ENCODE measurements at places on chromosomes 16 and 17.

DNA sequence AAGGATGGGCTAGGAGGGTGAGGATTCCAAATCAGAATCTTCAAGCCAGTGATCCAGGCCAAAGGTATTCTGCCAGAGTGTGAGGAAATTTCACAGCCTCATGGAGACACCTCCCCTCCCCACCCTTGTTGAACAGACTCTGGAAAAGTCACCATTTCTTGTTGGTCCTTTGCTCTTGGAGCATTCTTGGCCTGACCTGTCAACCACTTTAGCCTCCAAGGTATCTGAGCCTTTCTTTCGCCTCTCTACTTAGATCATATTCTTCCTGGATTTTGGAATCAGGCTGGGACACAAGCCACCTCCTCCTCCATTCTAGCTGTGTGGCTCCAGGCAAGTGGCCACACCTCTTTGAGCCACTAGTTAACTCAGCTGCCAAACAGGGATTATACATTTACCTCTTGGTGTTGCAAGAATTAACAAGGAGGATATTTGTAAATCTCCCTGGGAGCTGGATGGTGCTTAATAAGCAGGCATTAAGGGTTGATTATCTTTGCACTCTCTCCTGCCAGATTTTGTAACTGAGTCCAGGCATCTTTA, 193.5 kb downstream of the WWOX start:
- DNase-seq = no peak

DNA sequence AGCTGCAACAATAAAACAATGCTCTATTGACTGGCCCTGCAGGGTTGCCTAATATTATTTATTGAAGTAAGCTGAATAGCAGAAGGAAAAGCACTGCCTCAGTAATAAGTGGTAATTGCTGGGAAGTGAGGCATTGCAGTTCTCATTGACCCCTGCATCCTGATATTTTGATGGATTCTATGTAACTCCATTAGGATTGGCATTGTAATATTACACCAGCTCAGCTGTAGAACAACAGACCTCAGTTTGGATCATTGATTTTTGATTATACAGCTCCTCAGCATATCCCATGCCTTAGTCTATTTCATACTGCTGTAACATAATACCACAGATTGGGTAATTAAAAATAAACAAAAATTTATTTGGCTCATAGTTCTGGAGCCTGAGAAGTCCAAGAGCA, 650.6 kb upstream of the SALL1 start:
- DNase-seq = no peak

- DNase-seq = no peak
Observed at GRCh38 chr17:21037117-21037803, 5.6 kb downstream of the USP22 start.

- no peak for DNase-seq
Observed at GRCh38 chr16:23128056-23128455, 21.2 kb downstream of the USP31 start.

DNA sequence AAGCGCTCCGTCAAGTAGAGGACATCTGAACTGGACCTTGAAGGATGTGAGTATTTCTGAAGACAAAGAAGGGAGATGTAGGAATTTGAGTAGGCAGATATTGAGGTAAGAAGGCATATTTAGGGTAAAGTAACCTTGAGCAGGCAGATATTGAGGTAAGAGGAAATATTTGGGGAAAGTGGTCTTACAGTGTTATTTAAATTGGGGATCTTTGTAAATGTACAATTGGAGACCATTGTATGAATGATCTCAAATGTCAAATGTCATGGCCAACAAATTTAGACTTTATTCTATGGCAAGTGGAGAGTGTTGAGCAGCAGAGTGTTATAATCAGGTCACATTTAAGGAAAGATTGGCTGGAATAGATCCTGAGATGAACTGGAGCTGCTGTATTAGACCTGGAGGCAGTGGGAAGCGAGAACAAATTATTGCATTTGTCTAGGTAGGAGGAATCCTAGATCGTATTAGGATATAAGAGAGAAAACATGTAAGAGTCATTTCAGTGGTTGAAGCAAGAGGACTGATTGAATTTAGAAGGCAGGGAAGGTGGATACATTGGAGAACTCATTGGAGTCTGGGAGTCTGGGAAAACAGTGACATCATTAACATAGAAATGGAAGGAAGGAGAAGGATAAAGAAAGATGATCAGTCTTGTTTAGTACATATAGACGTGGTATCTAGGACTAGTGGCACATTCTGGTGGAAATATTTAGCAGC, 165.6 kb downstream of the MAP2K6 start:
- DNase-seq = no peak

DNA sequence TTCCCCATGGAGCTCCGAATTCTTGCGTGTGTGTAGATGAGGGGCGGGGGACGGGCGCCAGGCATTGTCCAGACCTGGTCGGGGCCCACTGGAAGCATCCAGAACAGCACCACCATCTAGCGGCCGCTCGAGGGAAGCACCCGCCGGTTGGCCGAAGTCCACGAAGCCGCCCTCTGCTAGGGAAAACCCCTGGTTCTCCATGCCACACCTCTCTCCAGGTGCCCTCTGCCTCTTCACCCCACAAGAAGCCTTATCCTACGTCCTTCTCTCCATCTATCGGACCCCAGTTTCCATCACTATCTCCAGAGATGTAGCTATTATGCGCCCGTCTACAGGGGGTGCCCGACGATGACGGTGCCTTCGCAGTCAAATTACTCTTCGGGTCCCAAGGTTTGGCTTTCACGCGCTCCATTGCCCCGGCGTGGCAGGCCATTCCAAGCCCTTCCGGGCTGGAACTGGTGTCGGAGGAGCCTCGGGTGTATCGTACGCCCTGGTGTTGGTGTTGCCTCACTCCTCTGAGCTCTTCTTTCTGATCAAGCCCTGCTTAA, 617 bp upstream of the SENP3 start:
- DNase-seq = peak; percentile 94

- DNase-seq = peak; percentile 31
Observed at GRCh38 chr17:34499576-34499975, 79.8 kb upstream of the TMEM132E start.

- no peak for DNase-seq
Observed at GRCh38 chr17:3558603-3559269, 1.1 kb upstream of the TRPV3 start.

- no peak for DNase-seq
Observed at GRCh38 chr17:73986641-73987177, 216.8 kb upstream of the RPL38 start.

GRCh38 chr17:27564463-27564862, 66.5 kb upstream of the LGALS9 start:
- peak; percentile 83 for DNase-seq

DNA sequence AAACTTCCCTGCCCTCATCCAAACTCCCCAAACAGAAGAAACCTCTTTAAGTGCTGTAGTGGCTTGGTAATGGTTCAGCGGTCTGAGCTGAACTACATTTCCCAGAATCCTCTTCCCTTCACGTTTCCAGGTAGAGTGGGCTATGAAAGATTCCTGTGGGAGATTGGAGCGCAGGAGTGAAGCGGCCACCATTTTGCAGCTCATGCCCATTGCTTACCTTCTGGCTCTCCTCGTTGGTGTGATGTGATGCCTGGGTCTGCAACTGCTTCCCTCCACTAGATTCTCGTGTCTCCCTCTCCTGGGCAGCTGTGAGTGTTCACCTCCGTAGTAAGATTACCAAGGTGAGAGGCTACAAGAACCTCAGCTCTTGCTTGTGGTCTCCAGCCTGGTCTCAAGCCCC, 82.1 kb downstream of the GPR139 start:
- no peak for DNase-seq

DNA sequence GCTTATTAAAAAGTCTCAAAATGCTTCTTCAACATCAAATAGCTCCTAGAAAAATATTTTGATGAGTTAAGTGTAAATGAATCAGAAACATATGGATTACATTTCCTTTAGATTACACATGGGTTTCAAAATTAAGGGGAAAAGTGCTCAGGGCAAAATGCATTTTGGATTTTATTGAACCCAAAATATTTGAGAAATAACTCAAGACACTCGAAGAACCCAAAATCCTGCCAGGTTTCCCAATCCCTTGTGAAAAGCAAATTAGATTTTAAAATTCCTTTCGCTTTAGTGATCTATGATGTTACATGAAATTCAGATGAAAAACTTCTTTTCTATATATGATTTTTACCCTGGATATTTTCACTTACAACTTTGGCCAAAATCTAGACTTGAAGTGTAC, 847.4 kb upstream of the SOX9 start:
- no peak for DNase-seq

- DNase-seq = no peak
Observed at GRCh38 chr16:87918338-87918737, 18.0 kb downstream of the CA5A start.

DNA sequence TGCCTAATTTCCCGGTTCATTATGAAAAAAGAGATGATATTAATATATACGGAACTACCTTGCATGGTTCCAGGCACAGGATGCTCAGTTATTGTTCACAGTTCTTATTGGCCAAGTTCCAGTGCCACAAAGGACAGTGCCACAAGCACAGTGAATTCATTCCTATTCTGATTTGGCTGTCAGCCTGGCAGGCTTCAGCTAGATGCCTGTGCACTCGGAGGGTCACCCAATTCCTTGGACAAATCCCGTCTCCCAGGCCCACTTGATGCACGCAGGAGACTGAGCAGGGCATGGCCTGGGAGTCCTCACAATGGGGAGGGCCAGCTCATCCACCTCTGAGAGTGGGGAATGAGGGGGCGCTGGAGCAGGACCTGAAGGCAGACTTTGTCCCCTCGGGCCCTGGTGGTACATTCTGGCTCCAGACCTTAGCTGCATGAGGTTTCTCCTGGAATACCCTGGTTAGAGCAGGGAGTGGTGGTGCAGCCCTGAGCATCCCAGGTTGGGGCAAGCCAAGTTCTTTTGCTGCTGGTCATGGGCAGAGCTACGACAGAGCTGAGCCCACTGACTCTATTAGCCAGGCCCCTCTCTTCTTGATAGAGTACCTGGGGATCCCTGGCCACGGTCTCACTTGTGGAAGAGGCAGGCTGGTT, 41.4 kb downstream of the MIS12 start:
- DNase-seq = no peak

DNA sequence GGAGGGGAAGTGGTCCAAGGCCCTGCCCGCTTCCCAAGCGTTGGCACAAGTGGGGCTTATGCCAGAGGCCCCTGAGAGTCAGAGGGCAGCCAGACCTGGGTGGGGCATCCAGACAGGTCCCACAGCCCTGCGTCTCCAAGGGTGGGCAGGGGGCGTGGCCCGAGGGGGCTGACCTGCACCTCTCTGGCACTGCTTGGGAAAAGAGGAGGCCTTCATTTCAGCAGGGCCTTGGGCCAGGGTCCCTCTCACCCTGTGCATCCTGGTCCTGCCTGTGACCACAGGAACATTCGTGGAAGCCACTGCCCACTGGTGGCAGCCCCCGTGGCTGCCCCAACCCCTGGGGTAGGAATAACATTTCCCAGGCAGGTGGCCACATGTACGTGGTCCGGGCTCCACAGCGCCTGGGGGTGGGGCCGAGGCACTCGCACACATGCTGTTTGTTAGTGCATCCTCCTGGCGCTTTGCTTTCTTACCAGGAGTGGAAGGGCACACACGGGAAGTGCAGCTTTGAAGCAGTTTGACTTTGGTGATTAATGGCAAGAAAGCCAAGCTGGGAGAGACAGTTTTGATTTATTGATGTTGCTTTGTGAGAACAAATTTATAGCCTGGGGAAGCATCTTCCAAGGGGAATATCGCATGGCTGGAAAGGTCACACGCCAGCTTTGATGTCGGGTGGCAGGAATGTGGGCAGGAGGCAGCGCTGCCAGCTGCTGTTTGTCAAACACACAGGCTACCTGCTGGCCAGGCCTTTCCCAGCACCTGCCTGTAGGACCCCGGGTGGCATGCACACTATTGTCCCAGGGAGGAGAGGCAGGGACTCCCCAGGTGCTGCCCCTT, 4.3 kb downstream of the CENPX start:
- DNase-seq = no peak

GRCh38 chr17:32265192-32265923, at the start of gene RHBDL3:
TSS of gene RHBDL3 (plus strand) at chr17:32265832. CDS start at chr17:32266190, 358 bp downstream.
- no peak for DNase-seq

DNA sequence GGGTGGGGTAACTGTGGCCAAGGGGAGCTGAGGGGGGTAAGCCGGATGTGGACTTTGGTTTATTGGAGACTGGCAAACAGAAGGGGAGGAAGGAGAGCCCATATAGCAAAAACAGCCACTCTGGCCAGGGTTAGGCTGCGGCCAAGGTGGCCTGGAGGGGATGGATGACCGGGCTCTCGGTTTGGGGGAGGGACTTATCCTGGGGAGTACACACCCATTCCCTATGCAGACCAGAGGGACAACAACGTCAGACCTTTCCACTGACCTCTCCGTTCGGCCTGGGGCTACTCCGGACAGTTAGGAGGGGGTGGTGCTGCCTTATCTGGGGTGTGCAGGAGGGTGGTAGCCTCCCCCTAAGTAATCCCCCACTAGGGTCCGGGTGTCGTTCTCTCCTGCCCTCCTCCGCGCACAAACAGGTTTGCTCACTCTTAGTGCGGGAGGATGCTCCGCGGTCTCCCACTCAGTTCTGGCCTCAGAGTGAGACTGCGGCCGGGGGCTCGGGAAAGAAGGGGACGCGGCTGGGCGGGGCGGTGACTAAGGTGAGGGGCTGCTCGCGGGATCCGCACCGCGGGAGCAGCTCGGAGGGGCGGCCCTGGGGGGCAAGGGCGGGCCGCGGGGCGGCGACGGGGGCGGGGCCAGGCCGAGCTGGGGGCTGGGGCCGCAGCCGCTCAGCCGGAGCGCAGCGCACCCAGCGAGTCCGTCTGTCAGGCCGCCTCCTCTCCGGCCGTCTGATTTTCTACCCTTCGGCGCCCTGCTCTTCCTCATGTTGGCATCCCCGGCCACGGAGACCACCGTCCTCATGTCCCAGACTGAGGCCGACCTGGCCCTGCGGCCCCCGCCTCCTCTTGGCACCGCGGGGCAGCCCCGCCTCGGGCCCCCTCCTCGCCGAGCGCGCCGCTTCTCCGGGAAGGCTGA, at the start of gene WNK4:
TSS of gene WNK4 (plus strand) at position 675 of the 915 bp plus-strand sequence. CDS start at position 764, 89 bp downstream.
- no peak for DNase-seq

DNA sequence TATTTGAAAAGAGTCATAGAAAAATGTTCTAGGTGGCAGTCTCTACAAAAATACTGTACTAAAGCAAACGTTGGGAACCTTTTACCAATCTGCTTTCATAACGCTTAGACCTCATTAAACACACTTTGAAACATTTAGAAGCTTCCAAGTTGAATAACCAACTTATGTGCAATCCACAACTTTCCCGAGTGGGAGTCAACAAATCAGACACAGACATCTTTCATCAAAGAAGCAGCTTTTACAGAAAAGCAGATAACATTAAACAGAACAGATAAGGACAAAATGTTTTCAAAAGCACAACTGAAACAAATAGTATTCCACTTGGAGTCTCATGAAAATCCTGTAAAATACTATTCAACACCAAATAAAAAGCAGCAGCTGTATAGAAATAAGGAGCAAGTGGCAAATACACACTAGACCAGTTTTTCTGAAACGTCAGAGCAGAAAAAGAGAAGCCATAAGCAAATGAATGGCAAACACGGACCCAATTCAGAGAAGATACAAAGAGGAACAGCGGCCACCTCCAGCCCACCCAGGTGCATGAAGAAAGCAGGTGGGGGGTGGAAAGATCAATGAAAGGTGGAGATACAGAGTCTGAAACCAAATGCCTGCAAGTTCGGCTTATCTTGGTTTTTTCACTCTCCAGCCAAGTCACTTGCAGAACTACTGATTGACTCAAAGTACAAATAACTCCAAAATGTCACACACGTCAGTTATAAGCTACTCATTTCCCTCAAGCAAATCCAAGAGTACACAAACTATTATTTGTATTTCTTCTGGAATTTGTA, 18.4 kb upstream of the FBF1 start:
- DNase-seq = peak; percentile 36

- DNase-seq = no peak
Observed at GRCh38 chr17:40813804-40814203, 8.6 kb downstream of the KRT10 start.

- DNase-seq = peak; percentile 21
Observed at GRCh38 chr16:49924078-49924477, 68.2 kb upstream of the ZNF423 start.

- no peak for DNase-seq
Observed at GRCh38 chr17:58530655-58531054, 16.2 kb upstream of the MTMR4 start.

All from OCI-M1 (cell line).